ENCODE measurements at places on chromosomes 16 and 17.

- no peak for DNase-seq
Observed at GRCh38 chr17:81129711-81130367, 35.5 kb upstream of the PVALEF start.

DNA sequence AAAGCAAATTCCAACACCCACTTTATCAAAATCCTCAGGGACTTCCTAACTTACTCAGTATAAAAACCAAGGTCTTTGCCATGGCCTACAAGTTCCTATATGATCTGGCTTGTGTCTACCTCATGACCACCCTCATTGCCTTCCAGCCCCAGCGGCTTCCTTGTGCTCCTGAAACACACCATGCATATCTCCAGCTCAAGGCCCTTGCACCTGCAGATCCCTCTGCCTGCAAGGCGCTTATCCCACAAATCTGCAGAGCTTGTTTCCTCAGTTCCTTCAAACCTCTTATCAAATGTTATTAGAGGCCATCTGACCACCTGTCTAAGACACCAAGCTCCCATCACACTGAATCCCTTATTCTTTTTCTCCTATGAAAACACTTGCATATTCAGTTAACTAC lies 2.6 kb downstream of the BBS2 start:
- no peak for DNase-seq

DNA sequence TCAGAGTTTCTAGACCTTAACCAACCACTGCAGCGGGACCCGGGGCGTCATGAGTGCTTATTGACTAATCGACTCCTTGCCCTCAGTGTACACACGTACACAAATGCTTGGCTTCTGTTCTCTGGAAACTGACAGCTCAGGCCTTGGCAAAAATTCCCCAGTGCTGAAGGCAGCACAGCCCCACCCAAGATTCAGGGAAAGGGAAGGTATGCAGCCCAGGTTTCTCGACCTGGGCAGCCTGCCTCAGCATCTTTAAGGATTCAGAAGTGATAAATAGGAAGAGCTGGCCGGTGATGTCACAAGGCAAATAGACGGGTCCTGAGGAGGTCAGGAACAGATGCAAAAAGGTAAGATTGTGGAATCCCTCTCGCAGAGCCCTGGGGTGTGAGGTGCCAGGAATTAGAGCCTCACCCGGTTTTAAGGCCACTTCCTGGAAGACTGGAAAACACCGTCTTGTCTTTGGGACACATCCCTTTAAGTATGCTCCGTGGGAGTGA lies 9.0 kb upstream of the CDH3 start:
- no peak for DNase-seq

GRCh38 chr17:21190078-21190477 lies 23.9 kb downstream of the TMEM11 start:
- no peak for DNase-seq

All from A549 (cell line).